ENCODE measurements at places on chromosomes 16 and 17.

DNA sequence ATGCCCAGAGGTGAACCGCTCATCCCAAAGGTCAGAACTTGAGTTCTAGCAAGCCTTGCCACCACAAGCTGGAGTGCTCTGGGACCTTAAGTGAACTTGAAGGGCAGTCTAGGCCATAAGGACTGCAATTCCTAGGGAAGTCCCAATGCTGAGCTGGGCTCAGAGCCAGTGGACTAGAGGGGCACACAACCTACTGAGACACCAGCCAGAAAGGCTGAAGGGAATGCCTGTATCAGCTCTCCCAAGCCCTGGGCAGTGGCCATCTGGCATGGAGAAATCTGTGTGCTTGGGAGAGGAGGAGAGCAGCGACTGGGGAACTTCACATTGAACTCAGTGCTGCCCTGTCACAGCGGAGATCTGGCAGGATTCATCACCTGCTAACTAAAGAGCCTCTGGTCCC lies 201.3 kb downstream of the CEP112 start:
- DNase-seq, result no peak

DNA sequence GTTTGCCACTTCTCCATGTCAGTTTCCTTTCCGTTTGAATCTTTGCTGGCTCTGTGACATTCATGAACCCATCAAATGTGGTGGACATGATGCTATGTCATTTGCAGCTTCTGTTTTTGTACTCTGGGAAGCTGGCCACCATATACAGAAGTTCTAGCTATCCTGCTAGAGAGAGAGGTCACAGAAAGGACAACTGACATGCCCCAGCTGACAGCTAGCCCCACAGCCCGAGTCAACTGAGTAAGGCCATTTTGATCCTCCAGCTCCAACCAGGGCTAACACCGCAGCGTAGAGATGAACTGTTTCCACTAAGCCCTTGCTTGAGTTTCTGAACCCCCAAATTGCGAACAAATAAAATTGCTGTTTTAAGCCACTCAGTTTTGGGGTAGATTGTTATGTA lies 33.8 kb downstream of the CCDC42 start:
- DNase-seq, result no peak

DNA sequence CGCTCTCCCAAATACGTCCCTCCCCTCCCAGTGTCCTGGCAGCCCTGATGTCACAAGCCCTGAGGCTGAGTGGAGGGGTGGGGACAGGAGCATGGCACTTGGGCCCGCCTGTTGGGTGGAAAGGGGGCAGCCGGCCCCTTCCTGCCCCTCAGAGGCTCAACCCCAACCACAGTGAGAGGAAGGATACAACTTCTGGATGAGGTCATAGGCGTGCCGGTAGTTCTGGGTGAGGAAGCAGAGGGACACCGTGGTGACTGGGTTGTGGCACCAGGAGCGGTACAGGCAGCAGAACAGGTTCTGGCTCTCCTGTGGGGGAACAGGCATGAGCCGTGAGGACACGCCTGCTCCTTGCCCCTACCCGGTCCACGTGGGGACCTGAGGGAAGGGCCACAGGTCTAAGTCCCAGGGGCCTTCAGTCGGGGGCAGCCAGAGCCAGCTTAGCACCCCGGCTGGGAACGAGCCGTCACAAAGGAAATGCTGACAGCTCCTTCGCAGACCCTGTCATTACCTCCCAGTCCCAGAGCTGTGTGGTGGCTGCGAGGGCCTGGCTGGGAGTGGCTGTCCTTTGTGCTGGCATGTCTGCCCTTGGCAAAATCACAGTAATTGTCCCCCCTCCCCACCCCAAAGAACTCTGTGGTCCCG lies 11.2 kb upstream of the MTSS2 start:
- no peak for DNase-seq

DNA sequence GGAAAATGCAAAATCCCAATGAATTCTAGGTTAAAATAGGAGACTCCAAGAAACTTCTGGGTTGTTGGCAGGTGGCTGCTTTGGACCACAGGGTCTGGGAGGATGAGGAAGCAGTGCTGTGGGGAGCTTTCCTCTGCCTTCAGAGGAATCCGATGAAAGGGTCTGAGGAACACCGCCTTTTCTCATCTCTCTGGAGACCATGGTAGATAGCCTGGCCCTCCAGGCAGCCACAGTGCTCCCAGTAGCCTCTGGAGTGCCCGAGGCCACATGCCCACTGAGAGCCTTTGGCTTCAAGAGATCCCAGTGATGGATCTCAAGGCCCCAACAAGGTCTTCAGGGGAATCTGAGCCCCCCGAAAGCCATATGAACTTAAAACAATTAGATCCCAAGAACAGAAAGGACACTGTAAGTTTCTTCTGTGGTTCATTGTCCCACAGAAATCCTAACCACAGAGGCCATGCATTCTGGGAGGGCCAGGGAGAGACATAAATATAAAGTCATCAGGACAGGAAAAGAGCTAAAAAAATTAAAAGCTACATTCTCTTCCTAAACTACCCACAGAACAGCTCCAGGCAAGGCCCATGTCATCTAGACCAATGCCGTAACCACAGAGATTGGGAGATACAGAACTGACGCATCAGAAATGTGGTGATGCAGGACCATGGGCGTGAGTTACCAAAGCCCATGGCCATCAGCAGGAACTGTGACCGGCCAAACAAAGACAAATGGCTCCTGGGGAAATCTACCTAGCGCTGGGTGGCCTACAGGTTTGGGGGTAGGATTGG lies 24.3 kb downstream of the TK2 start:
- DNase-seq, result no peak

DNA sequence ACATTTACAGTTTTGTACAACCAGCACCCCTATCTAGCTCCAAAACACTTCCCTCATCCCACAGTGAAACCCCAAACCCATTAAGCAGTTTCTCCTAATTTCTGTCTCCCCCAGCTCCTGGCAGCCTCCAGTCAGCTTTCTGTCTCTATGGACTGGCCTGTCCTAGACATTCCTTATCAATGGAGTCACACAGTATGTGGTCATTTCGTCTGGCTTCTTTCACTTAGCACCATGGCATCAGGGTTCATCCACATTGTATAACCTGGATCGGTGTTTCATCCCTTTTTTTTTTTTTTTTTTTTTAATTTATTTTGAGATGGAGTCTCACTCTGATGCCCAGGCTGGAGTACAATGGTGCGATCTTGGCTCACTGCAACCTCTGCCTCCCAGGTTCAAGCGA lies 68.5 kb downstream of the ZDHHC7 start:
- DNase-seq, result no peak

DNA sequence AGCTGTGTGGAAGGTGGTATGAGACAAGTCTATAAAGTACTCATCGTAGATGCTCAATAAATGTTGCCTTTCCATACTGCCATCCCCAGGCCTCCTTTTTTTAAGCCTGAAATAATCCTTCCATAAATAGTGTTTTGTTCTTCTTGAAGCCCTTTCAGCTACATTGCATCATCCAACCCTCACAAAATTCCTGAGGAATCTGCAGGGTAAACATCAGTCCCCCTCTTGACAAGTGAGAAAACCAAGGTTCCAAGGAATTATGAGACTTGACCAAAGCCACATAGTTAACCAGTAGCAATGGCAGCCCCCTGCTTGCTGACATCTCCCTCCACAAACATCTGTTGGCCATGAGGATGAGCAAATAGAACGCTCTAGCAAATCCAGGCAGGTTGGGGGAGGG lies 89.7 kb upstream of the CCL1 start:
- DNase-seq, result no peak

DNA sequence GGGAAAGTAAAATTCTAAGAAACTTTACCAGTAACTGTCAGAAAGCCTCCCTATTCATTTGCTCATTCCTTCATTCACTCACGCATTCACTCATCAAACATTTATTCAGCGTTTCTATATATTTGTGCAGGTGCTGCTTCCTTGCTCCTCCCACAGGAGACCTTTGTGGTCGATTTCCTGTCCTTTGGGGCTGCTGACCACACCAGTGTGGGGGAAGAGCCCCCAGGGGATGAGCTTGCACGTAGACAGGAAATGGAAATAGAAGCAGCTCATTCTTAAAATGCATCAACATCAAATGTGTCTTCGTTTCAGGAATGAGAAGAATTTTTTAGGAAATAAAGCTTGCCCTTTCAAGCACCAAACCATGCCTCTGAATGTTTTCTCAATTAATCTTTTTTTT lies 9.6 kb downstream of the PIK3R6 start:
- DNase-seq, result peak; percentile 55

DNA sequence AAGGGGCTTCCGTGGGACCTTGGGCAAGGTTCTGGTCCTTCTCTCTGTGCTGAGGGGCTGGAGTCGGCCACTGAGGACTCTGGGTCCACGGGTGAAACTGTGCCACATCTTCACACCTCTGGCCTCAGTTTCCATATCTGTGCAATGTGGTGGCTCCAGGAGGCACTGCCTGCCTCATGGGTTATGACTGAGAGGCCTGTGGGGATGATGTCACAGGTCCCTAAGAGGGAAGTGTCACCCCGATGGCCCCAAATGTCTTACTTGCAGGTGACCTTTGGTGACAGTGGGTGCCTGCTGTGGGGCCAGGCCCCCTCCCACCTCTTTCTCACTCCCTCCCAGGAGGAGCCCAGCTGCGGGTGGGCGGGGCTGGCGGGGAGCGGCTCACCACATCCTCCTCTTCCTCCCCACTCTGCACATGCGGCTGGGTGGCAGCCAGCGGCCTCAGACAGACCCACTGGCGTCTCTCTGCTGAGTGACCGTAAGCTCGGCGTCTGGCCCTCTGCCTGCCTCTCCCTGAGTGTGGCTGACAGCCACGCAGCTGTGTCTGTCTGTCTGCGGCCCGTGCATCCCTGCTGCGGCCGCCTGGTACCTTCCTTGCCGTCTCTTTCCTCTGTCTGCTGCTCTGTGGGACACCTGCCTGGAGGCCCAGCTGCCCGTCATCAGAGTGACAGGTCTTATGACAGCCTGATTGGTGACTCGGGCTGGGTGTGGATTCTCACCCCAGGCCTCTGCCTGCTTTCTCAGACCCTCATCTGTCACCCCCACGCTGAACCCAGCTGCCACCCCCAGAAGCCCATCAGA lies at the start of gene IL21R:
Gene IL21R (plus strand): TSS at position 407 of the 801 bp plus-strand sequence. CDS start 27,898 bp downstream, outside the sequence.
- peak; percentile 91 for DNase-seq

- no peak for DNase-seq
Measured at GRCh38 chr16:78288888-78289287, 189.4 kb downstream of the WWOX start.

DNA sequence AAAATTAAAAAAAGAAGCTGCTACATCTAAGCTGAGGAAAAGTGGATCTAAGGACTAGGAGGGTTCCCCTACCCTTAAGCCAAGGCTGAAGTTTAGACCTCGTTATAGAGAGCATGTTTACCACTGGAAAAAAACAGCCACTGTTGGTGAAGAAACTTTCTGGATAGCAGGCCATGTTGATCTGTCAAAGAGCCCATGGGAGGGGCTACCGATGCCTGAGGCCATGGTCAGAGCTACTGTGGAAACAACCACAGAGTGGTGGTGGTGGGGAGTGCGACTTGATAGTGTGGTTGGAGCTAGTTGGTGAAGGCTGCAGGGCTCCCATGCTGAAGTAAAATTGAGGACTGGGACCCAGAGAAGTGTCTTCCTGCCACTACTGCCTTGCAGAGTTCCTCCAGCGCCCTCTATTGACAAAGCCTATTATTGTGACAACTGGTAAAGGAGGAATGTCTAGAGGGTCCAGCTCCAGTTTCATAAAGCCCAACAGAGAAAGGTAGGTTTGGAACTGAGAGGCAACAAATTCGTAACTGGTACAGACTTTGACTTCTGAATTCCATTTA lies 12.7 kb upstream of the FAM20A start:
- DNase-seq, result peak; percentile 41

DNA sequence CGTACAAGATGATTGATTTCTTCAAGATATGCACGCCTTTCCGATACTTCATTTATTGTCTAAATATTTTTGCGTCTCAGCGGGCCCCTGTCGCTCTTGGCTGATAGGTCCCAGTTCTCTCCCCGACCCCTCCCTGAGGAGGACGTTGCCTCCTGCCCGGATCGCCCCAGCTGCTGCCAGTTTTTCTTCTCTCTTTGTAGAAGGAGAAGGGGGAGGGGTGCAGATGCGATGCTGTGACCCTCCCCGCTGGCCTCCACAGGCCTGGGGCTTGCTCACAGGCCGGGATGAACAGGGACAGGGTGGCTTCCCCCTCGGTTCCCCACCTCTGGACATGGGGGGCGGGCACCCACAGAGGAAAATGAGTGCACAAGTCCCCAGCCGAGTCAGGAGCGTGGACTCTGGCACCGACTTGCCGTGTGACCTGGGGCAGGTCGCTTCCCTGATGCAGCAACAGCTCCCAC lies 53.6 kb upstream of the ZC3H18 start:
- no peak for DNase-seq

- DNase-seq, result no peak
Measured at GRCh38 chr16:70614208-70614951, 32.0 kb upstream of the IL34 start.

- no peak for DNase-seq
Measured at GRCh38 chr17:80920441-80920840, 71.2 kb upstream of the CHMP6 start.

- DNase-seq, result no peak
Measured at GRCh38 chr17:40483679-40484078, 17.7 kb downstream of the TNS4 start.

DNA sequence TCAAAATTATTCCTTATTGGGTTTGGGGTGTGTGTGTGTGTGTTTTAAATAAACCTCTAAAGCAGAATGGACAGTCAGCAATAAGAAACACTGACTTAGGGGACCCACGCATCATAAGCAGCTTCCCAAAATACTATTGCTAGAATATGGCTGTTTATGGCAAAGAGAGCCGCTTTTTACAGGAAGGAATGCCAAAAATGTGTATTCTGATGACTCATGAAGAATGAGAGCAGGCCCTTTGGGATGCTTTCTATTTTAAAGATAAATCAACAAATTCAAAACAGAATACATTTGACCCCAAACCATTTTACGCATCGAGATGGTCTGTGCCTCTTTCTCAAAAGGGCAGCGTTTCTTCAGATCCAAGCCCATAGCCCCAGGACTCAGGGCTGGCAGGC lies 37.5 kb downstream of the ARHGAP17 start:
- no peak for DNase-seq

- no peak for DNase-seq
Measured at GRCh38 chr17:49198211-49198610, 12.2 kb downstream of the GNGT2 start.

DNA sequence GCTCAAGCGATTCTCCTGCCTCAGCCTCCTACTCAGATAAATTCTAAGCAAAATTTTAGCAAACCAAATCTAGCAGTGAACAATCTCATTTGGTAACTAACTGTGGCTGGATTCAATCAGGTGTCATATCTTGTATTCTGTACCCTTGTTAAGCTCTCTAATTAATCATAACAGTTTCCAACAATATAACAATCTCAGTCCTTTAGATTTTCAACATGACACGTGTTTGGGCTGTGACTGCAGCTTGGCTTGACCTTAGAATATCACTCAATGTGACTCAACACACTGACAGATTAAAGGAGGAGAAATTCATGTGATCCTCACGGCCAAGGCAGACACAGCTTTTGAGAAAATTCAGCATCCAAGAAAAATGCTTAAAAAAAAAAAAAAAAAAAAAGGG lies 133.6 kb downstream of the BANP start:
- DNase-seq, result no peak
